Ascending aorta (tissue), 2 donors: ENCODE measurements at places on chromosomes 6 and 20. TPM values are rescaled to one million over a fixed set of nuclear protein-coding genes. Genes with fewer than 3 reads are reported as not detected.

The SPATA25 gene
- total RNA-seq, result 32.8 TPM

The WFDC10B gene
- total RNA-seq, result not detected

DNA sequence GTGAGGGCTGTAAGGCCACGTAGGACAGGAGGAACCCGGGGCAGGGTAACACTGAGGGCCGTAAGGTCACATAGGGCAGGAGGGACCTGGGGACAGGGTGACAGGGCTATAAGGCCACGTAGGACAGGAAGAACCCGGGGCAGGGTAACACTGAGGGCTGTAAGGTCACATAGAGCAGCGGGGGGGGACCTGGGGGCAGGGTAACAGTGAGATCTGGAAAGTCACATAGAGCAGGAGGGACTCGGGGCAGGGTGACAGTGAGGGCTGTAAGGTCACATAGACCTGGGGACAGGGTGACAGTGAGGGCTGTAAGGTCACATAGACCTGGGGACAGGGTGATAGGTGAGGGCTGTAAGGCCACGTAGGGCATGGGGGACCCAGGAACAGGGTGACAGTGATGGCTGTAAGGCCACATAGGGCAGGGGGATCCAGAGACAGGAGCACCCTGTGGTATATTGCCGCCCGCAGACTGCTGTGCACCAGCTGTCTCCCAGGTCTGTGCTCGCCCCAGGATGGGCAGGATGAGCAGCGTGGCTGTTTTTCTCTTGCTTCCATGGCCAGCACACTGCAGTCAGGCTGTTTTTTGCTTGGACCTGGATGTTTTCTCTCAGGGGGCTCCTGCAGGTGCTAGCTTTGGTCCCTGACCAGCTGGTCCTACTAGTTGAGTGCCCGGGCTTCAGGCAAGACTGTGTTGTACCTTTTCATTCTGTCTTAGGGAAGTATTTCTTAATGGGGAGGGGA lies 55.7 kb downstream of the SYTL3 start:
- H3K4me3 ChIP-seq, result no peak overlapping the region
- H3K4me1 ChIP-seq, result peaks cover 9% of the 10 kb centered on the region
- H3K36me3 ChIP-seq, result no peaks in the 10 kb centered on the region
- H3K27ac ChIP-seq, result peak overlapping the region; percentile 68
- DNase-seq, result no peak

DNA sequence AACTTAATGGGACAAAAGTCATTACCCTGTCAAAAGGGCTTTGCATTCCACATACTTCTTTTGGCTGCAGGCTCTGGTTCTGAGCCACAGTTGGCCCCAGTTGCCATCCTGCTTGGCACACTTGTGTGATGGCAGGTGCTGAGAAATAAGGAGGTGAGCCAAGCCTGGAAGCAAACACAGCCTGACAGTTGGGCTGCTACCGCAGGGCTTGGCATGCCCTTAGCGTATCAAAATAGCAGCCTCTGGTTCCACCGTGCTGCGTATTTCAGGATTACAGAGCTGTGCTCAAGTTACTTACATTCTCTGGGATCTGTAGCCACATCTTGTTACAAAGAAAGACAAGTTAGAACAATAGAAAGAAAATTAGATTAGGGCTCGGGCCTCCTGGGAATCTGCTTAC lies 11.1 kb downstream of the MTHFD1L start:
- H3K27me3 ChIP-seq, result no peaks in the 10 kb centered on the region
- H3K27ac ChIP-seq, result peak overlapping the region; percentile 73
- peaks cover 7% of the 10 kb centered on the region for H3K4me1 ChIP-seq
- no peak overlapping the region for H3K4me3 ChIP-seq
- peaks cover 13% of the 10 kb centered on the region for H3K36me3 ChIP-seq

The PARD6B gene
- 1.2 TPM for total RNA-seq

The LRP11 gene
- total RNA-seq, result 39.1 TPM

The SPTLC3 gene
- total RNA-seq, result 4.6 TPM

GRCh38 chr20:45508068-45508886 lies 7.1 kb downstream of the SPINT3 start:
- H3K27me3 ChIP-seq, result no peaks in the 10 kb centered on the region
- DNase-seq, result no peak
- H3K27ac ChIP-seq, result no peak overlapping the region
- no peaks in the 10 kb centered on the region for H3K4me1 ChIP-seq
- no peak overlapping the region for H3K4me3 ChIP-seq

The RFX6 gene
- not detected for total RNA-seq
